Foreskin keratinocyte (primary cell): ENCODE measurements at places on chromosomes 3 and 15. TPM values are rescaled to one million over a fixed set of nuclear protein-coding genes. Genes with fewer than 3 reads are reported as not detected.
A peak's percentile ranks its signal among the peaks of the same experiment; 100 is the strongest.

Gene TRPC1
- total RNA-seq: 3.9 and 6.2 TPM in 2 replicates

Gene RPP25
- 2.9 and 3.0 TPM in 2 replicates for total RNA-seq

Gene PDCD10
- 82.7 and 83.5 TPM in 2 replicates for total RNA-seq

Gene PTPN9
- 27.0 and 29.3 TPM in 2 replicates for total RNA-seq

GRCh38 chr15:71679223-71679792, 131.0 kb upstream of the NR2E3 start:
- DNase-seq: no peak

DNA sequence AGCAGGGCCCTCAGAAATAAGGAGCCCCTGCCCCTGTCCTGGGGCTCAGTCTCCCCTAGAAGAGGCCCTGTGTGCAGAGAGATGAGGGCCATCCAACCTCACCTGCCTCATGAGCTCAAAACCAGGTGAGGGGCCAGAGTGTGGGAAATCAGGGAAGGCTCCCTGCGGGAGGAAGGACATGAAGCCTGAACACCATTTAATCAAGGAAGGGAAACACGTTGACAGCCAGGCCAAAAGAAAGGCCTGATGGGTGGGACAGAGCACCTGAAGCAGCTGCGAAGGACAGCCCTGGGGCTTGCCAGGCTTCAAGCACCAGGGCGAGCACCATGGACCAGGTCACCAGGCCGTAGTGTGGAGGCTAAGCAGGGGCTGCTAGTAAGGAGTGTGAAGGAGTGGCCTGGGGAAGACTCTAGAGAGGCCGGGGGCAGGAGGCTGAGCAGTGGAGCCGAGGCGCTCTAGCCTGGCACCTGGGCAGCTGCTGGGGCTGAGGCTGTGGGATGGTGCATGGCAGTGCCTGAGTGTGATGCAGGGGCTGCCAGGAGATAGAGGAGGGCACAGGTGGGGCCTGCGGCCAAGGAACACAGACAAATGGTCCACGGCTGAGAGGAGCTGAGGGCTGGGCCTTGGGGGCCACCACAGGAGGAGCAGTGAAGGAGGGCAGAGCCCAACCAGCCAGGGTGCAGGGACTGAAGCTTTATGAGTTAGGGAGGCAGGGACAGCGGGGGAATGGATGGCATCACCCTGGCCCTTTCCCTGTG, 16.1 kb downstream of the ACAA1 start:
- DNase-seq: no peak

GRCh38 chr3:161020256-161020655, 84.9 kb downstream of the B3GALNT1 start:
- no peak for DNase-seq

DNA sequence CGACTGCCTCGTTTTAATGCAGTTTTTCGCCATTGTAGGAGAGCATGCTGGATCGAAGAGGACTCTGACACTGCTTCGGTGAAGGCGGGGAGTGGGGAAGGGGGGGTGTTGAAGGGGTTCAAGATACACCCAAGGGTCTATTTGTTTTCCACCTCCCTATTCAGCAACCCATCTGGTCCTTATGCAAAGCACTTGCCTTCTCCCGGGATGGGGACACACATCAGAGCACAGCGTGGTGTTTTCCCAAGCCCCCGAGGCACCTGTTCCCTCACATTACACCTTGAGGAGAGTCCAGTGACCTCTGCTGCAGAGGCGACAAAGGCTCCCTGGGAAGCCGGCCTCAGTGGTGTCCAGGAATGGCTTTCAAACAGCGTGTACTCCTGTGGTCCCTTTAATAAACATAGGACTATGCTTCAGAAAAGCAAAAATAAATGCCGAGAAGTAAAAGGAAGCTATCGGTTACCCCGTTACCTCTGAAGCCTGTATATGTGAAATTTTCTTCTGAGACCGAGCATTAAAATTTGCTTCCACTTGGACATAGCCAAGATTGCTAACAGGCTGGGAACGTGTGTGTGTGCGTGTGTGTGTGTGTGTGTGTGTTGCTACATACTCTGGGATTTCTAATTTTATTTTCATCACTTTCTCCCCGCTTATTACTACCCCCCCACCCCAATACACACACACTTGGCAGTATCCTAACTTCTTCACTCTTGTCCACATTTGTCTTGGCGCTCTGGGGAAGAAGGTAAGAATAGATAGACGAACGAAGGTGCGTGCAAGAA, 53.2 kb downstream of the CCDC54 start:
- peak; percentile 51 for DNase-seq

DNA sequence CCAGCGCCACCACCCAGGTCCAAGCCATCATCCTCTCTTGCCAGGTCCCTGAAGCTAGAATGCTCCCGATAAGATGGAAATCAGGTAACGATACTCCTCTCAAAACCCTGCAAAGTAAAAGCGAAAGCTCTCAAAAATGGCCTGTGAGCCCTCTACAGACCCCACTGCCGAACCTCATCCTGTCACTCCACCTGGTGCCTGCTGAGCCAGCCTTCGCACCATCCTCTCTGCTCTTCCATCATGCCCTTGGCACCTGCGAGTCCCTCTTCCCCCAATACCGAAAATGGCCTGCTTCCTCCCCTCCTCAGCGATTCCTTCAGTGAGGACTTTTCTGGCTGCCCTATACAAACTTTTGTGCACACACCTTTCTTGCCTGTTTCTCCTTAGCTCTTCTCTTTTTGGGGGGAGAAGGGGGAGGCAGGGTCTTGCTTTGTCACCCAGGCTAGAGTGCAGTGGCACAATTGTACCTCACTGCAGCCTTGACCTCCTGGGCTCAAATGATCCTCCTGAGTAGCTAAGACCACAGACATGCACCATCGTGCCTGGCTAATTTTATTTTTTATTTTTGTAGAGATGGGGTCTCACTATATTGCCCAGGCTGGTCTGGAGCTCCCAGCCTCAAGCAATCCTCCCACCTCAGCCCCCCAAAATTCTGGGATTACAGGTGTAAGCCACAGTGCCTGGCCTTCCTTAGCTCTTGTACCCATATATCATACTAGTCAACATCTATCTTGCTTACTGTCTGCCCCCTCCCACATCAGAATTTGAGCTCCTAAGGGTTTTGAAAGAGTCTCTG, 3.0 kb downstream of the IDH2 start:
- no peak for DNase-seq

GRCh38 chr15:76737573-76737972, 167.6 kb downstream of the SCAPER start:
- DNase-seq: no peak

- no peak for DNase-seq
These were observed 10.7 kb downstream of the BMF start for GRCh38 chr15:40097968-40098476.

GRCh38 chr3:25510797-25511196, 82.7 kb downstream of the RARB start:
- DNase-seq: no peak
